ENCODE measurements at places on chromosomes 2 and 18.

- no peak for DNase-seq
Measured at GRCh38 chr2:146748046-146748445, 1096.8 kb upstream of the ACVR2A start.

GRCh38 chr2:9060819-9061218 lies 57.3 kb upstream of the MBOAT2 start:
- DNase-seq = no peak

GRCh38 chr2:234352270-234352669 lies 144.6 kb downstream of the ARL4C start:
- no peak for DNase-seq

DNA sequence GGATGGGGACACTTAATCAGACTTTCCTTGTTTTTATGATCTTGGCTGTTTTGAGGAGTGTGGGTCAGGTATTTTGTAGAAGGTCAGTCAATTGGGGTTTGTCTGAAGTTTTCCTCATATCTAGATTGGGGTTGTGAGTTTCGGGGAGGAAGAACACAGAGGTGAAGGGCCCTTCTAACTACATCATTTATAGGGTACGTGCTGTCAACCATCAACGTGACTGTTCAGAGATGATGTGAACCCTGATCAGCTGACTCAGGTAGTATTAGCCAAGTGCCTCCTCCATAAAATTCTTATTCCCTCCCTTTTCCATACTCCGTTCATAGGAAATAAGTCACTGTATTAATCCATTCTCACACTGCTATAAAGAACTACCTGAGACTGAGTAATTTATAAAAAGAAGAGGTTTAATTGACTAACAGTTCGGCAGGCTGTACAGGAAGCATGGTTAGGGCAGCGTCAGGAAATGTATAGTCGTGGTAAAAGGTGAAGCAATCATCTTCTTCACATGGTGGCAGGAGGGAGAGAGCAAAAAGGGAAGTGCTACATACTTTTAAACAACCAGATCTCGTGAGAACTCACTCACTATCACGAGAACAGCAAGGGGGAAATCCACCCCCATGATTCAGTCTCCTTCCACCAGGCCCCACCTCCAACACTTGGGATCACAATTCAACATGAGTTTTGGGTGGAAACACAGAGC lies 547.1 kb upstream of the LINC00305 start:
- no peak for DNase-seq

- DNase-seq = peak; percentile 20
Measured at GRCh38 chr2:125516496-125517109, 1139.4 kb upstream of the GYPC start.

GRCh38 chr18:373780-374179 lies 105.9 kb upstream of the THOC1 start:
- DNase-seq = no peak

DNA sequence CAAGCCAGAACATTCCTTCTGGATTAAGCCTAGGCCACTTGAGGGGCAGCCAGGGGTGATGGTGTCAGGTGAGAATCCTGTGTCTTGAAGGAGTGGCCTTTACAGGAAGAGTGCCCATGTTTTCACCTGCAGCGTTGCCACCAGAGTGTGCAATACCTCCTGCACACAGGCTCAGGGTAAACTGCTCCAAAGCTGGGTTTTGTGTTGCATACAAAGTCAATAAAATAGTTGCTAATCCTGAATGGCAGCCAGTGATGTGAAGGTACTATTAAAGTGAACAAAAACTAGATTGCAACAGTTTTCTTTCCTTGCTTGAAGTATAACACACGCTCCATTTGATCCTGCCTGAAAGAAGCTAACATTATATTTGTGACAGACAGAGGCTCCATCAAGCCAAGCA lies 64.4 kb upstream of the NRP2 start:
- DNase-seq = no peak

DNA sequence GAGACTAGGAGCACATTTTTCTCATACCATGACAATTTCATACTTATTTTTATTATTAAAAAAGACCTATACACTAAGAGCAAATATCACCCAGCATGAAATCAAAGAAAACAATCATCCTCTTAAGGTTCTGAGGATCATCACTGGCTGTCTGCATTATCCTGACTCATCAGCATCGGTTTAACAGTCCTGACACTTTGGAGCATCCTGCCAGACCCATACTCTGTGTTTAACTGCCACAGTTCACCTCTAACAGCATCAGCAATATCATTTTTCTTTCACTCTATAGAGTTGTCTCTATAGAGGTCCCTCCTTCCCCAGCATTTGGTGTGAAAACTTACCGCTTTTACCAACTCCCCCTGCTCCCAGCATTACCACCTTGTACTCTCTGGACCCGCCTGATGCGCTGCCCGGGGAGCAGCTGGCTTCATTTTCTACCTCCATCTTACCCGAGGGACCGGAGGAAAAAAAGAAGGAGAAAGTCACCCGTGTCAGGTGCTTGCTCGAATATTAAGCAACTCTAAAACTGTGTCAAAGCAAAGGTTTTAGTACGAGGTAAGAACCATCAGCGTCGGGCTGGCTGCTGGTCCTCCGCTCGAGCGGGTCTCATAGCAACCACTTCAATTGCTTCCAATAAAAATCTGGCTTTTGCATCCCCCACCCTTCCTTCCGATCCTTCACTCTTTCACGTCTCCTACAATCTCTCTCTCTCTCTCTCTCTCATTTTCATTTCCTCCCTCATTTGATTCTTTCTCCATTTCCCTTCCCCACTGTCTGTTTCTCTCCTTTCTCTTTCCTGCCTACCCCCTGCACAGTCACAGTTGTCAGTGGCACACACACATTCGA lies at the start of gene RIT2:
TSS of gene RIT2 (minus strand) at position 610 of the 846 bp plus-strand sequence.
- DNase-seq = no peak

- no peak for DNase-seq
Measured at GRCh38 chr18:60202708-60203107, 169.9 kb downstream of the MC4R start.

- peak; percentile 77 for DNase-seq
Measured at GRCh38 chr18:24397131-24397693, 412 bp downstream of the OSBPL1A start.
